SK-N-MC (cell line): ENCODE measurements at places on chromosomes 16 and 17.

DNA sequence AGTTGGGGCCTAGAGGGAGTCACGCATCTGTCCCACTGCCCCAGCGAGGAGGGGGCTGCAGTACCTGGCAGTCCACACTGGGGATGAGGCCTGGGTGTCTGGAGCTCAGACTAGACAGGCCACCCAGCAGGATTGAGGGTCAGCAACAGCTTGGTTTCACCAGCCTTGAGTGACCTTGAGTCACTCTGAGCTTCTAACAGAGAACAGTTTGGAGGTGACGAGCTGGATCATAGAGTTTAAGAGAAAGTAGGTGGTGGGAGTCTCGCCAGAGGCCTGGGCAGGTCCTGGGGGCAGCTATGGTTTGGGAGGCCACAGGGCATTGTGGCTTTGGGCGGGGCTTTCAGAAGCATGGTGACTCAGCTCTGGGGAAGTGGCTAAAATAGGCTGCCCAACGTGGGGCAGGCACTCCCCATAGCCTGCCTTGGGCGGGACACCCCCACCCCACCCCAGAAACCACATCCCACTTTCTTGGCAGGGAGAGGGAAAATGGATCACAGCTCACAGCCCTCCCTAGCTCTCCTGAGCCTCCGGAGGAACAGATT lies 20.5 kb downstream of the CDC42EP4 start:
- no peak for DNase-seq

DNA sequence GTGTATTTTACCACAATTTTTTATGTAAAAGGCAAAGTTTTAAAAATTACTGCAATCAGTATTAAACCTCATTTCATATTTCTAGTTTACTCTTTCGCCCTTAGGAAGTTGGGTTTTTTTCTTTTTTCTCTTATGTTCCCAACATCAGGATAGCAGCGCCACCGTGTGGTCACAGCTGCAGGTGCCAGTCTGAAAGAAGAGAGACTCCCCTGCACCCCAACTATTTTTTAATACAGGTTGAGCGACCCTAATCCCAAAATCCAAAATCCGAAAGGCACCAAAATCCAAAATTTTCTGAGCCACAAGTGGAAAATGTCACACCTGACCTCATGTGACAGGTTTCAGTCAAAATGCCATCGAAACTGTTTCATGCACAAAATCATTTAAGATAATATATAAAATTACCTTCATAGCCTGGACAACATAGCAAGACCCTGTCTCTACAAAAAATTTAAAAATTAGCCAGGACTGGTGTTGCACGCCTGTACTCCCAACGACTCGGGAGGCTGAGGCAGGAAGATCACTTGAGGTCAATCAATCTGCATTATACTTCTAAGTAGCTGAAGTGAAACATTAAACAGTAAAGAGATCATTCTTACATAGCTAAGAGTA lies 21.8 kb upstream of the ASGR2 start:
- DNase-seq, result peak; percentile 6

DNA sequence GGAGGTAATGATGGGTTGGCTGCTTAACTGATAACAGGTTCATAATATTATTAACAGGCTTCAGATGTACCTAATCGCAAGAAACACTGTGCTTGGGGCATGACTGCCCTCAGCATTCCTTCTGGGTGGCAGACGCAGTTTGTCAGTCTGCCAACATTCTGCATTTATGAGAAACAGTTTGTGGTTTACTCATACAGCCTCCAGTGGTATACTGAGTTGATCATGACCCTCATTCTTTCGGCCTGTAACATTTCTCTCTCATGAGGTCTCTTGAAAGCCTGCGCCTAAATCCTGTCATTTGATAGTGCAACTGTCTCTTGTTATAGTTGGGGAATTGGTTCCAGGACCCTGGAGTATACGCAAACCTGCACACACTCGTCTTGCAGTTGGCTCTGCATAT lies 4.9 kb upstream of the RUSF1 start:
- no peak for DNase-seq

- DNase-seq, result no peak
Observed at GRCh38 chr17:61457226-61457983, 5.2 kb downstream of the TBX4 start.

- DNase-seq, result no peak
Observed at GRCh38 chr16:50272687-50273381, 6.5 kb downstream of the ADCY7 start.

GRCh38 chr17:10474536-10474935 lies 5.2 kb upstream of the MYH4 start:
- no peak for DNase-seq

- DNase-seq, result no peak
Observed at GRCh38 chr17:28747051-28747691, 3.4 kb downstream of the TRAF4 start.

DNA sequence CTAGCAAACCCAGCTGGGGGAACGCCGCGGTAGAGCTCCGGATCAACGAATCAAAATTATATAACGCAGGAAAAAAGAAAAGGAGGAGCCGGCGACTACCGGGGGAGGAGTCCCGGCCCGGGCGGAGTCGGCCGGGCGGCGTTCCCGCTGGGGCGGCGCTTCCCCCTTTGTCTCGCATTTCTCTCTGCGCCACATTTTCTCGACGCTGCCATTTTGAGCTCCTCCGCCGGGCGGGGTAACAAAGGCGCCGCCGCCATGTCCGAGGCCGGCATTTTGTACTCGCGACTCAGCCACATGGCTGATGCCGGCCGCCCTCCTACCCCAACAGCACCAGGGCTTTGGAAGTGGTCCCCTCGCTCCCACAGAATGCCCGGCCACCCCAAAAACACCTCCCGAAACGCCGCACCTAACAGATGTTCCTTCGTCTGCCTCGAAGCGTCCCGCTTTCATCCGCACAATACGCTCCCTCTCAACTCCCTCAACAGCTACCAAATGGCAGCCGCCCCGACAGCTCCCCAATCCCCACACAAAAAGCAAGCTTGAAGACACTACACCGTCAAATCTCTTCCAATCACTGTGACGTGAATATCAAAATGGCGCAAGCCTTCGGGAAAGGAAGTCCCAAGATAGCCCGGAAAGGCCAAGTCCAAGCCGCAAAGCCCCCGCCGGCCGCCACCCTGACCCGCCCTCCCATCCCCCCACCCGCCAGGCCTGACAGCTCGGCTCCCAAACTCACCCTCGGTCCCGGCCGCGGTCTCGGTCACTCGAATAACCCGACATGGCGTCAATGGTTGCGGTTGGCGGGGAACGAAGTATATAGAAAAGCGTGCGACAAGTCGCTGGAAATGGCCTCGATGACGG lies 519 bp downstream of the DDX5 start:
- no peak for DNase-seq

GRCh38 chr17:50155115-50155819 lies 4.8 kb upstream of the PPP1R9B start:
- DNase-seq, result no peak

GRCh38 chr17:82929676-82930042 lies 89.8 kb upstream of the ZNF750 start:
- DNase-seq, result no peak

- DNase-seq, result no peak
Observed at GRCh38 chr17:31309556-31309955, 4.3 kb downstream of the EVI2B start.

DNA sequence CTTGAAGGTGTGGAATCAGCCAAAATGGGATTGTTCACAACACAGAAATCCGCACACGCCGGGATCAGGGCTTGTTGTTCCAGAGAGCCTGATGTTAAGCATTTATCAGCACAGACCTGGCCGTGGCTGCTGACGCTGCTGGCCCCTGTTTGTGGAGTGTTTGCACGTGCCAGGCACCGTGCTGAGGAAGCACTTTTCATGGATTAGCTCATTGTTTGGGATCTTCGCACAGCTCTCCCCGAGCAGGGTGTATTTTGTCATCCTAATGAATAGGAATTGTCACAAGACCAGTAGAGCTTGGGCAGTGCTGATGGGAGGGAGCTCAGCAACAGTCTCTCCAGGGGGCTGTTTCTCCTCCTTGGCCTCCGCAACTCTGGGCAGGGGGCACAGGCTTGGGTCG lies 160.4 kb upstream of the PLCG2 start:
- DNase-seq, result no peak

GRCh38 chr16:72094266-72094610 lies 591 bp downstream of the DHX38 start:
- DNase-seq, result no peak

DNA sequence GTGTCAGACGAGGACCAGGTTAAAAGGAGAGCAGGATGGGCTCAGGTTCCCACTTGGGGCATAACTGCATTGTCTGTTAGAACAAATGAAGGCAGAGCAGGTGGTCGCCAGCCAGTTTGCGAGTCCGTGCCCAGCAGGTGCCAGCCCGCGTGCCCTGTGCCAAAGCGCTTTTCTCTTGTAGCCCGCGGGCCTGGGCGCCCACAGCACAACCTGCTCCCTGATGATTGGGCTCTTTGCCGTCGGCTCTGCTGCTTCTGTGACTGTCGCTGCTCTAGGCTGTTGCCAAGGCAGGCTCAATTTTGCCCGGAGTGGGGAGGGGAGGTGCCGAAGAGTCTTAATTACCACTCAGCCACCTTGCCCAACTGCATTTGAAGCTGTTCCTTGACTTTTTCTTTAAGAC lies 21.1 kb downstream of the KNOP1 start:
- DNase-seq, result no peak

- no peak for DNase-seq
Observed at GRCh38 chr17:76547642-76548202, 7.9 kb downstream of the PRCD start.

- no peak for DNase-seq
Observed at GRCh38 chr16:1545044-1546040, 11.9 kb downstream of the TMEM204 start.

DNA sequence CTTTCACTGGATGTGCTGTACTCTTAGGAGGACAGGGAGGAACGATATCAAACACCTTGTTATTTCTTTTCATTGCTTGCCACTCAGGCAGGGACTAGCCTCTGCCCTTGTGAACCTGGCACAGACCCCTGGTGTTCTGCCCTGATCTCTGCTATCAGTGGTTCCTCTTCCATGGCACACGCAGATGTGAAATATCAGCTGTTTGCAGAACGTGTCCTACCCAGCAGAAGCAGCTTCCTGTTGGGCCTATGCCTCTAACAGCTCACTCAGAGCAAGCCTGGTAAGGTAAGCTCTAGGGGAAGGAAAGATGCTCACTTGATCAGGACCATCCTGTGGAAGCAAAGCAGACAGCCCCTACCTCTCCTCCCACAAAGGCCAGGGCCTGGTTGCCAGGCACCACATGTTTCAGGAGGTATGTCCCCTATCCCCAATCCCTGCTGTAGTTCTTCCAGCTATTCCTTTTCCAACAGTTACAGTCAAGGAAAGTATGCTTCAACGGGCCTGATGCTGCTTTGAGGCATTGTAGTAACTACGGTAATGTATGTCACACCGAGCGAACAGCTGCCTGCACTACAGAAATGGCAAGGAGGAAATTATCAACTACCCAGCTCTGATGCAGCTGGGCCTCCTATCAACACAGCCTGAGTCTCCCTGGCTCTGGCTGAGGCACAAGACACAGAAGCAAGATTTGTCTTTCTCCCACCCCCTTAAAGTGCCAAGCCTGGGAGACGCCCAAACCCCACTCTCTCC lies 41.3 kb upstream of the GFOD2 start:
- no peak for DNase-seq

- DNase-seq, result no peak
Observed at GRCh38 chr17:70074956-70075355, at the start of gene KCNJ16. TSS of gene KCNJ16 (plus strand) at chr17:70075225. CDS start at chr17:70132088, 56,863 bp downstream.

DNA sequence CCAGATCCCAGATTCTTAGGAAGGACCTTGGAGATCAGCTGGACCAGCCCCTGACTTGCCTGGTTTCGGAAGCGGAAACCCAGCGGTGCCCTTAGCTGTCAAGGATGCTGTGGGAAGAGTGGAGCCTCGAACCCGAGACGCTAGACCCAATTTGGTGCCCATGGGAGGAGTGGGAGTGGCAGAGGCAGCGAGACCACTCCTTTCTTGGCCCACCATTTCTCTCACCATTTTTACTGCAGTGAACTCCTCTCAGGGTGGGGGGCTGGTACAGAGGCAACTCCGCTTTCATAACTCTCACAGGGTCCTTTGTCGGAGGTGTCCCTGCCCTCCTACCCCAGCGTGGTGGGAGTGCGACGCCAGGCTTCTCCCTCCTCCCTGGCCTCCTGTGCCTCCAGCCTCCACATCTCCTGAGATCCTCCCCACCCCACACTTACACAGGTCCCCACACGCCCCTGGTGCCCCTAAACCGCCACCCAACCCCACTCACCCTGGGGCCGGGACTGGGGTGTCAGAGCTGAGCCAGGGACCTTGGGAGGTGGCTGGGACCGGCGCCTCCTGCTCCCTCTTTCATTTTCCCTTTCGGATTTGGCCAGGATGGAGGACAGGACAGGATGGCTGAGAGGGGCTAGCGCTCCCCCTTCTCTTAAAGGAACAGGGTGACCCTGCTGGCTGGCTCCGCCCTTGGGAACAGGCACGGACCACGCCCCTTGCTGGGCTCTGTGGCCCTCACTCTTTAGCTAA lies at the start of gene GJD3:
Gene GJD3 (minus strand): TSS at position 617 of the 741 bp plus-strand sequence. CDS start 922 bp downstream, outside the sequence.
- no peak for DNase-seq

DNA sequence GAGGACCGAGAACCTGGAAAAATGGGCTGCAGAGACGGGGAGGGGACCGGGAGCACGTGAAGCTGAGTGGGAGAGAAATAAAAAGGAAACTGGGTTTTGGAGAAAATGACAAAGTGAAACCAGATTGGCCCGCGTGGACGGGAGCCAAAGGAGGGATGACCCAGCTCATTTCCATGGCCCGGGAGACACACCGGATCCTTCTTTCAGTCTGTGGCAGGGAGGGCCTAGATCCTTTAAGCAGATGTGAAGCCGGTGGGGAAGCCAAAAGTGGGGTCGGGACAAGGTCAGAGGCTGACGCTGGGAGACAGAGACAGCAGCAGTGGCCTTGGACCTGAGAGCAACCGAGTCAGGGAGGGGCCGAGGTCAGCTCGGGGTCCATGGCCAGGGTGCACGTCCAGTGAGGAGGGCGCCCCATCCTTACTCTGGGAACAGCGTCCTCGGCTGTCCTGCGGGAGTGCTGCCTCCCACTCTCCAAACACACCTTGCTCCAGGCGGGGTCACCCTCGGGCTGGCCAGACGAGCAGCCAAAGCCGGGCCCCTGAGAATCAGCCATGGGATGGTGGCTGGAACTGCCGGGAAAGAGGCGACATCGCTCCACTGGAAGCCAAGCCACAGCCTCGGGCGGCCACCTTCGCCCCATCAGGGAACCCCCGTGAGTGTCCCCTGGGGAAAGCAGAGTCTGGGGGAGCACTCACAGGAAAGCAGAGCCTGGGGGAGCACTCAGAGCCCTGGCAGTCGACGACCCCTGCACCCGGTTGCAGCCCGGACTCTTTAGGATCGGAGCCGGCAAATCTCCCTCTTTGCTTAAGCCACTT lies 17.3 kb downstream of the CA5A start:
- DNase-seq, result no peak

GRCh38 chr16:72159386-72159785 lies 12.6 kb downstream of the PMFBP1 start:
- DNase-seq, result no peak

DNA sequence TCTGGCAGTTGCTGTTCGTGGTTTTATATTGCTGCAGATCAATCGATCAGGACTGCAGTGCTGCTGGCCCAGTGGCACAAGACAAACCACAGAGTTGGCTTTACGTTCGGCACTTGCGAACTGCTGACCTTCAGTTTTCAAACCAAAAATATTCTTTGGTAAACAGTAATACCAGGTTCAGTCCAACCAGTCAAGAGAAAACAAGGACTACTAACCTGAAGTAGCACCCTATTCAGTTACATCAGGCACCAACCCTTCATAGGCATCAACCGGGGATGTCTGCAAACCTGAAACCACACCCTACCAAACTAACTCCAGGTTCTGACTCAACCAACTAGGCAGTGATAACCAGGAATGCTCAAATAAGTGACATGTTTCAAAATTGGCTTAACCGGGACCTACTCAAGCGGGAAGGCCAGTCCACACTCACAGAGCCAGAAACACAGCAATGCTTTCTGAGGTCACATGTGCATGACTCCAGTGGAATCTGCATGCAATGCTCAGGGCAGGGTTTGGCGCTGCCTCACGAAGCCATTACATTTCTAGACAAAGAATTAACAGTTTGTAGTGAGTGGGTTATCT lies 91.1 kb downstream of the SMG6 start:
- DNase-seq, result no peak
